ENCODE measurements at places on chromosomes 7 and 10. TPM values are rescaled to one million over a fixed set of nuclear protein-coding genes. Genes with fewer than 3 reads are reported as not detected.

SP8 gene
- 0.08 TPM for total RNA-seq

PDZD8 gene
- total RNA-seq: 11.0 TPM

EPO gene
- not detected for total RNA-seq

STOX1 gene
- total RNA-seq: 0.66 TPM

PPP1R9A gene
- total RNA-seq: 0.62 TPM

CABCOCO1 gene
- total RNA-seq: 1.2 TPM

VWDE gene
- 3.1 TPM for total RNA-seq

NRCAM gene
- total RNA-seq: 2.4 TPM

ALOX5 gene
- 0.60 TPM for total RNA-seq

LOXL4 gene
- total RNA-seq: 0.27 TPM

SPDYE9 gene
- not detected for total RNA-seq

RSPH10B2 gene
- not detected for total RNA-seq

TCF7L2 gene
- 3.3 TPM for total RNA-seq

WIPF3 gene
- not detected for total RNA-seq

LRIT2 gene
- total RNA-seq: not detected

SSC4D gene
- 1.6 TPM for total RNA-seq

CACNA2D1 gene
- 28.0 TPM for total RNA-seq

TMEM139 gene
- 0.62 TPM for total RNA-seq

ZNF488 gene
- 0.53 TPM for total RNA-seq

HTR5A gene
- total RNA-seq: not detected

EBF3 gene
- total RNA-seq: 0.33 TPM

PNLIPRP3 gene
- total RNA-seq: not detected

ACTL6B gene
- total RNA-seq: not detected

ABCA13 gene
- total RNA-seq: 0.29 TPM

SNCG gene
- 2.2 TPM for total RNA-seq

OPN1SW gene
- not detected for total RNA-seq

AOAH gene
- 29.3 TPM for total RNA-seq

ANKRD2 gene
- 0.15 TPM for total RNA-seq

AGAP4 gene
- 6.6 TPM for total RNA-seq

RTKN2 gene
- total RNA-seq: 7.3 TPM

ABCB1 gene
- 12.4 TPM for total RNA-seq

MALRD1 gene
- not detected for total RNA-seq

FAM200A gene
- 11.3 TPM for total RNA-seq

HPSE2 gene
- not detected for total RNA-seq

OR6V1 gene
- not detected for total RNA-seq

PRLHR gene
- not detected for total RNA-seq

SFMBT2 gene
- 0.85 TPM for total RNA-seq

BMPER gene
- total RNA-seq: 0.08 TPM

FMC1 gene
- total RNA-seq: 21.0 TPM

CD36 gene
- 1.2 TPM for total RNA-seq

GIMAP7 gene
- total RNA-seq: not detected

MYH16 gene
- not detected for total RNA-seq
